ENCODE measurements at places on chromosomes 2 and 18. TPM values are rescaled to one million over a fixed set of nuclear protein-coding genes. Genes with fewer than 3 reads are reported as not detected.

Gene MYL12B
- total RNA-seq, result 377 TPM

Gene CFAP53
- 0.20 TPM for total RNA-seq

Gene TUBB8B
- total RNA-seq, result not detected

Gene TNS1
- total RNA-seq, result 327 TPM

Gene PLCL1
- total RNA-seq, result 3.4 TPM

Gene MAP3K19
- not detected for total RNA-seq

Gene MATN3
- total RNA-seq, result 9.1 TPM

Gene STAT4
- total RNA-seq, result 4.4 TPM

Gene ZNF804A
- total RNA-seq, result 0.86 TPM

- no peaks in the 10 kb centered on the region for H3K27me3 ChIP-seq
- no peak for DNase-seq
- H3K4me1 ChIP-seq, result no peaks in the 10 kb centered on the region
- H3K36me3 ChIP-seq, result no peaks in the 10 kb centered on the region
- no peak overlapping the region for H3K27ac ChIP-seq
- H3K4me3 ChIP-seq, result no peak overlapping the region
Measured at GRCh38 chr2:180366481-180366880, 359.4 kb upstream of the CWC22 start.

GRCh38 chr2:1713142-1713838 is 31.0 kb downstream of the PXDN start:
- H3K27ac ChIP-seq, result no peak overlapping the region
- peaks cover under 1% of the 10 kb centered on the region for H3K4me1 ChIP-seq
- DNase-seq, result no peak
- no peak overlapping the region for H3K4me3 ChIP-seq
- H3K36me3 ChIP-seq, result no peaks in the 10 kb centered on the region
- H3K27me3 ChIP-seq, result no peaks in the 10 kb centered on the region

GRCh38 chr2:231707625-231707926 is 749 bp upstream of the PTMA start:
- no peaks in the 10 kb centered on the region for H3K27me3 ChIP-seq
- H3K27ac ChIP-seq, result peak overlapping the region; percentile 100
- peak overlapping the region; percentile 95 for H3K4me3 ChIP-seq
- H3K36me3 ChIP-seq, result no peaks in the 10 kb centered on the region

GRCh38 chr2:157301307-157301706 is 24.3 kb downstream of the ERMN start:
- H3K4me3 ChIP-seq, result no peak overlapping the region
- H3K4me1 ChIP-seq, result peaks cover 3% of the 10 kb centered on the region
- H3K27ac ChIP-seq, result no peak overlapping the region
- DNase-seq, result no peak
- H3K36me3 ChIP-seq, result no peaks in the 10 kb centered on the region

GRCh38 chr2:142867136-142867535 is 10.3 kb upstream of the KYNU start:
- peaks cover 49% of the 10 kb centered on the region for H3K4me1 ChIP-seq
- DNase-seq, result no peak
- no peaks in the 10 kb centered on the region for H3K36me3 ChIP-seq
- no peaks in the 10 kb centered on the region for H3K27me3 ChIP-seq
- no peak overlapping the region for H3K4me3 ChIP-seq

GRCh38 chr18:73563345-73563744 is 584.3 kb downstream of the FBXO15 start:
- no peaks in the 10 kb centered on the region for H3K27me3 ChIP-seq
- no peak for DNase-seq
- no peaks in the 10 kb centered on the region for H3K4me1 ChIP-seq

DNA sequence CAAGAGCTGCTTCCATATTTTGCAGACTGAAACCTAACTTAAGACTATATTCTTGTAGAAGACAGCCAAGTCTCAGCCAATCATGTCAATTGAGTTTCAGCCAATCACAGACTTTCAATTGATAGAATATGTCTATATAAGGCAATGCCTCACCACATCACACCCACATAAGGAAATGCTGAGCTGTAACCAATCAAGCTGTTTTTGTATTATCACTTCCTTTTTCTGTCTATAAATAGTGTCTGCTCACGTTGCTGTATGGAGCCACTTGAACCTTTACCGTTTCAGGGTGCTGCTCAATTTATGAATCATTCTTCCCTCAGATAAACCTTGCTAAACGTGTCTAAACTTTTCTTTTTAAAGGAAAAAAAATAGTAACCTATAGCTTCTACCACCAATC is 1554.4 kb upstream of the LRRTM1 start:
- H3K36me3 ChIP-seq, result no peaks in the 10 kb centered on the region
- no peak for DNase-seq
- no peak overlapping the region for H3K27ac ChIP-seq
- H3K4me1 ChIP-seq, result no peaks in the 10 kb centered on the region

DNA sequence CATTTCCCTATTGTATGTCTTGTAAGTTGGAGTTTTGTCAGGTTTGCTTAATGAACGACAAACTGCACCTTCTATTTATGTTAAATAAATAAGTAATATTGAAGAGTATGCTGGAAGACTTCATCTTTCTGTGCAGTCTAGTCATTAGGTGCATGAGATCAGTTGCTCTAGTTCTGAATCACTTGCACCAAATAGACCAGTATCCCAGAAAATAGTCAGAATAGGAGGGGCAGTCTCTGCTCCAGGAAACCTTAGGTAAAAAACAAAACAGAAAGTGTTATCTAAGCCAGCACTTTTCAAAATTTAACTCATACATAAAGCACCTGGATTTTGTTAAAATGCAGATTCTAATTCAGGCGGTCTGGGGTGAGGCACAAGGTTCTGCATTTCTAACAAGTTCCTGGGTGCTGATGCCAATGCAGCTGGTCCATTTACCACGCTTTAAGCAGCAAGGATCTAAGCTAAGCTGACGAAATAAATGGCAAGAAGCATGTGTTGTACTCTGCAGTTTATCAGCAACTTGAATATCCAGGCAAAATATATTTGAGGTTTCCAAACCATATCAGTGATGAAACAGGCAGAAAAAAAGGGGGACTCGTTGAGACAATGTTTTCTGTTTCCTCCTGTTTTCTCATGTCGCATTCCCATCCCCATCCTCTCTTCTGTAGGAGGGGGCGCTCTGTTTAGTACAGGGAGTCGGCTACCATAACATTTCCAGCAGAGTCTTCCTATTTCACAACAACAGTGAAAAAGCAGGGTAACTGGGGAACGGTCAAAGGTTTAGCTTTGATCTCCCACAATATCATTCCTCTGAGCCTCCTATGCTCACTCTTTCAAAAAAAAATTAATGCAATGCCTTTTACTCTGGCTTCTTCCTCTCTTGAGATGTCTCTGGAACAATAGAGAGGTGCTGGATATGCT is 106.4 kb downstream of the MBD2 start:
- H3K4me3 ChIP-seq, result no peak overlapping the region
- no peak overlapping the region for H3K27ac ChIP-seq
- H3K36me3 ChIP-seq, result no peaks in the 10 kb centered on the region
- no peaks in the 10 kb centered on the region for H3K4me1 ChIP-seq
- DNase-seq, result no peak

- no peaks in the 10 kb centered on the region for H3K27me3 ChIP-seq
- DNase-seq, result no peak
- no peak overlapping the region for H3K27ac ChIP-seq
- H3K4me1 ChIP-seq, result no peaks in the 10 kb centered on the region
Measured at GRCh38 chr2:145399131-145399530, 879.2 kb upstream of the ZEB2 start.

DNA sequence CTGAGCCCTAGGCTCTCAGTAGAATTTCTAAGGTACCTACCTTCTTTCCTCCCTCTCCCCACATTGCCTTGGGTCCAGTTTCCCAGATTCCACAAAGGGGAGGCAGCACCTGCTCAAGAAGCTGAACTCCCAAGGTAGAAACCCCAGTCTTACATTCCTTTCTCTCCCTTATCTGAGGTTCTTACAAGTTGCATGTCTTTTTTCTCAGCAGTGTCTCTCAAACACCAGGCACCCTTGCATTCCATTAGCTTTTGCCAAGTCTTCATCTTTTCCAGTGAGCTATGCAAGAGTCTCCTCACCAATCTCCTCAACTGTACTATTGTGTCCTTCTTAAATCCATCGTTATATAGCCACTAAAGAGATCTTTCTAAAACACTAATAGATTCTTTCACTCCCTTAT is 4.1 kb upstream of the NT5C1B start:
- H3K36me3 ChIP-seq, result no peaks in the 10 kb centered on the region
- no peak overlapping the region for H3K27ac ChIP-seq
- no peaks in the 10 kb centered on the region for H3K4me1 ChIP-seq
- DNase-seq, result no peak

GRCh38 chr2:21819454-21819853 is 695.7 kb downstream of the TDRD15 start:
- no peaks in the 10 kb centered on the region for H3K4me1 ChIP-seq
- no peaks in the 10 kb centered on the region for H3K36me3 ChIP-seq
